Mesothelial cell of epicardium (in vitro differentiated cells): ENCODE measurements at places on chromosomes 4 and X.

DNA sequence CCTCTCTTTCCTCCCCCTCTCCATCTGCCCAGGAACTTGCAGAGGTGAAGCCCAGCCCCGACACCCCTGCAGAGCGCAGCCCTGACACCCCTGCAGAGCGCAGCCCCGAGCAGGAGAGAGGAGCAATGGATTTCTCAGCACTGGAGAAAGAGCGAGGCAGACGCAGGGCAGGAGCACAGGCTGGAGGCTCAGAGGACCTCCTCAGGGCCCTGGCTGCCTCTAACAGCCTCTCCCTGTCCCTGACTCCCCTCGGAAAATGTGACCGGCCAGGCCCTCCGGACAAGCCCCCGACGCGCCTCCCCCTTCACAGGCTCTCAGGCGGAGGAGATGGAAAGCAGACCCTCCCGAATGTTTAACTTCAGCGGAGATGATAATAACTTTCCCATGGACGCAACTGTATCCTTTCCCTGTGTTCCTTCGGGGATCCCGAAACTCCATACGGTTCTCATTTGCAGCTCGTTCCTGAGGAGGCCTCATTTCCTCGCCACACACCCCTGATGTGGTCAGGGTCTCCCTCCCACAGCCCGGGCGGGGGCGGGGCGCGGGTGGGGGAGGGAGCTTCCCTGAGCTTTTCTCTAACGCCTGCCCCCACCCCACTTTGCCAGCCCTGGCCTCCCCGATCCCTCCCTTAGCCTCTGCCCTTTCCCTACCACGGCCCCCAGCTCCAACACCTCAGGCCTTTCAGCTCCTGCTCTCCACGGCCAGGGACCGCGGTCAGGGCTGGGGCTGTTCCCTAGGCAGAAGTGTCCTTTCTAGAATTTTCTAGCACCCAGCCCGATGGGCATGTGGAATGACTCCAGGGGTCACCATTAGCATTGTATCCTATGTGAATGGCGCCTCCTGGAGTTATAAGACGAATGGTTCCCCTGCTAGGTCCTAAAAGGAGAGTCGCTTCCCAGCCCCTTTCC, 201.1 kb upstream of the BCOR start:
- DNase-seq, result peak; percentile 27

DNA sequence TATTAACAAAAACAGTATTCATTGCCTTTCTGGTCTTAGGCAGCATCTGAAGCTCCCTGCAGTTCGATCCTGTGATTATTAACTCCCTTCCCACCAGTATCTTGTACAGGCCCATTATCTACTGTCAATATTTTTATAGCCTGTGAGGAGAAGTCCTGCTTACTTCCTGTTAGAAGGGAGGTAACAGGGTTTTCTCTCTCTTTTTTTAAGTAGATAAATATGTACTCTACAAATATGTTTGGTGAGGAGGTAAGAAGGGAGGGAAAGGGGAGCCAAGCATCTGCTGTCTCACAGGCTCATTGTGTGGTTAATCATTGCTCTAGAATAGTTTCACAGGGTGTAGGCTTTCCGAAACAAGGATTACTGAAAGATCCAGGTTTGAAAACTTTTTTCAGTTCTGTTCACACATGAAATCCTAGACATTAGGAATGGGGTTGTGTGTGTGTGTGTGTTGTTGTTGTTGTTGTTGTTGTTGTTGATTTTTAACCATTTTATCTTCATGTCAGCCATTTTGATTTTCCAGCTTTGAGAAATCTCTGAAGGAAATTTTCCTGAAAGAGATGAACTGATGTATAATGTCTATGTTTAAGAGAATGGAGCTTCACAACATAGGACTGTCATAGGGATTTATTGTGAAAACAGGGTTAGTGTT, 14.2 kb downstream of the ATOH1 start:
- DNase-seq, result no peak

- DNase-seq, result no peak
These were observed 114.3 kb upstream of the GPC4 start for GRCh38 chrX:133529578-133529977.

GRCh38 chrX:134246282-134246681, 9.3 kb downstream of the CCDC160 start:
- no peak for DNase-seq

GRCh38 chr4:89077761-89078160, 20.8 kb upstream of the FAM13A start:
- no peak for DNase-seq

DNA sequence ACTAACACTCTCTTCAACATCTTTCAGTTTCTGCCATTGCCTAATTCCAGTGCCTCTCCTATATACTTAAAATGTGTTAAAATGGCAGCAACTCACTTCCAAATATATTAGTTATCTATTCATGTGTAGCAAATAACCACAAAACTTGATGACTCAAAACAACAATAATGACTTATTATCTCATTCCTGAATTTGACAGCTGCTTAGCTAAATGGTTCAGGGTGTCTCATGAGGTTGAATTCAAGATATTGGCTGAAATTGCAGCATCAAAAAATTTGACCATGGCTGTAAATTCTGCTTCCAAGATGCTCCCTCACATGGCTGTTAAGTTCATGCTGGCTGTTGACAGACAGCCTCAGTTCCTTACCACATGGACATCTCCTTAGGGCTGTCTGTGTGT, 25.3 kb downstream of the PITX2 start:
- DNase-seq, result no peak

DNA sequence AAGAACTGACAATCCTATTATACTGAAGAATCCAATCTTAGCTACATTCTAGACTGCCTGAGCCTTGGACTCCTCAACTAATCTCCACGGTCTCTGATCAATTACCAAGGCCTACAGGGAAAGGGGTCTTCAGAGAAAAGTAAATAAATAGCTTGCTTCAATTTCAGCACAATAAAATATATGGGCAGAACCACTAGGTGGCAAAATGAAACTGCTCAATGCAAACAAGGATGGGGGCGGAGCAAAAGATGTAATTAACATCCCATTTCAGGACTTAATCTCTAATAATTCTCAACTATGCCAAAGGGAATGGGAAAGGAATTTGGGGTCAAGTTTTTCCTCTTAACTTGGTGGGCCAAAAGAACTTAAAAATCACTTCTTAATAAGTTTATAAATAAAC, 78.4 kb upstream of the MAP3K15 start:
- DNase-seq, result no peak

GRCh38 chr4:138199568-138200235, 42.4 kb downstream of the SLC7A11 start:
- DNase-seq, result no peak

DNA sequence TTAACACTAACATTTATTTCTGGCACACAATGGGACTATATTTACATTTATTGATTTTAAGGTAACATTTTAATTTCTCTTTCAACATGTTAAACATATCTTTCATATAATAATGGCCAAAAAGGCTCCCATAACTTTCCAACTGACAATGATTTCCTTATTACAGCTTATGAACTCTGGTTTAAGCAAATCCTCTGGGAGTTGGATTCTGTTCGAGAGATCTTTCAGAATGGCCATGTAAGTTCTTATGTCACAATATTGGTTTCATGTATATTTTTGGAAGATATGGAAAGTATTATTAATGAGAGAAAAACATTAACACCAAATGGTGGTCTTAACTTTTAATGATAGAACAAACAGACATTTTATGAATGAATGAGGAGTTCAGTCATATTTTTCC, 4.1 kb downstream of the TDO2 start:
- no peak for DNase-seq

DNA sequence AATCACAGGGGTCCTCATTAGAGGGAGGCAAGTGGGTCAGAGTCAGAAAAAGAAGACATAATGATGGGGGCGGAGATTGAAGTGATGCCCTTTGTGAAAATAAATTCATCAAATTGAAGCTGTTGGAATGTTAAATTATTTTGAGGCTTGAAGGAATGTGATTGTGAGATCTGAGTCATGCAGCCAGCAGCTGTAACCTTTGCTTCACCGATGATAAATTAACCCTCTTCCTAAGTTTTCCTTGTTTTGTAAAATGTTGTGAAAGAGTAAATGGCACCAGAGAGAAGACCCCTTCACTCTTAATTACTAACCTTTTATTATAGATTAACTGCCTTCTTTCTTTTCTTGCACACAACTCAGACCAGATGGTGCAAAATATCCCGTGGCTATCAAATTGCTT, 47.7 kb upstream of the FAM9A start:
- no peak for DNase-seq

- DNase-seq, result no peak
These were observed 12.5 kb upstream of the CRLF2 start for GRCh38 chrX:1224954-1225353.
